Stimulated activated CD4-positive, alpha-beta T cell treated with anti-CD3 and anti-CD28 coated beads, Interleukin-1b, Interleukin-23, amount 100 ng/mL, for 24 hours (primary cell): ENCODE measurements at places on chromosomes 5 and 9.

DNA sequence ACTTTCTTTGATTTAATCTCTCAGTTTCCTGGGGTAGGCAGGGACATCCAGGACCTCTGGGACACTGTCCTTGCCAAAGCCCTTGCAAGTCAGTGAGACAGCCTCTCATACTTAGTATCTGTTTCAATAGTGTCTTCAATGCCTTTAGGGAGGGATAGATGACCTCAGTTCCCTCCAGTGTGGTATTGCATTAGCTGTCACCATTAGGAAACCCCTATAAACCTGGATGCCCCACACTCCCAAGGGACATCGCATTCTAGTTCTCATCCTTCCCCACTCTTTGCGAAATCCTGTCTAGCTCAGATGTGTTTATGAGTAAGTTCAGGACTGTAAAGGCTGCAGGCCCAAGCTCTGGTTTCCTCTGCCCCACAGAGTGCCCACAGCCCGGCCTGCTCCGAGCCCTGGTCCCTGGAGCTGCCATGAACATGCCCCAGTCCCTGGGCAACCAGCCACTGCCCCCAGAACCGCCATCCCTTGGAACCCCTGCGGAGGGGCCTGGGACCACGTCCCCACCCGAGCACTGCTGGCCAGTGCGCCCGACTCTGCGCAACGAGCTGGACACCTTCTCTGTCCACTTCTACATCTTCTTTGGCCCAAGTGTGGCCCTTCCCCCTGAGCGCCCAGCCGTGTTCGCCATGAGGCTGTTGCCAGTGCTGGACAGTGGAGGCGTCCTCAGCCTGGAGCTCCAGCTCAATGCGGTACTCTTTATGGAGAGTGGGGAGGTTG is 13.2 kb downstream of the TMEM8B start:
- DNase-seq: no peak

- no peak for DNase-seq
Observed at GRCh38 chr5:68403301-68403700, 187.7 kb downstream of the PIK3R1 start.

- DNase-seq: no peak
Observed at GRCh38 chr5:4584982-4585381, 555.1 kb upstream of the ADAMTS16 start.

DNA sequence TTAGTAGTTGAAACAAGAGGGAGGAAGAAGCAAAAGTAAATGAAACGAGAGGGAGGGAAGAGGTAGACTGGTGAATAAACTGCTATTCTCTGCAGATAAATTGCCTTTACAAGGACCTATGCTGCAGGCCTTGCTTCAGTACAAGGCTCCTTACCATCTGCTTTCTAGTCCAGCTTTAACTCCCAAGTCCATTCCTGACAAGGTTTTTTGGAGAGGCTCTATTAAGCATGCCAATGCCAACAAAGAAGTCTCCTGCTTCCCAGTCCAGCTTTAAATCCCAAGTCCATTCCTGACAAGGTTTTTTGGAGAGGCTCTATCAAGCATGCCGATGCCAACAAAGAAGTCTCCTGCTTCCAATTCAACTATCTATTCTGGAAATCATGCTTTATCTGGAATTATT is 244.9 kb downstream of the GABRB2 start:
- DNase-seq: no peak

- no peak for DNase-seq
Observed at GRCh38 chr5:13660072-13660471, 284.4 kb downstream of the DNAH5 start.

DNA sequence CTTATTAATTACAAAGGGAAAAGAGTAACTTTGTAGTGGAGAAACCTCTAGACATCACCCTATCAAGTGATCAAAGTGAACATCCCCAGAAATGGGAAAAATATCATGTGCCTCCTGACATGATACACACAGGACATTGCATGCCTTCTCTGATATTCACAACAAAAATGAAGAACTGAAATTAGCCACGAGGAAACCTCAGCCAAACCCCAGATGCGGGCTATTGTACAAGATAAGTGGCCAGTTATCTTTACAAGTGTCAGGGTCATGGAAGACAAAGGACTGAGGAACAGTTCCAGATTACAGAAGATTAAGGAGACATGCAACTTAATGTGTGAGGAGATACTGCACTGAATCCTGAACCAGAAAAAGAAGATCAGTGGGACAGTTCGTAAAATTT is 23.8 kb upstream of the NPM1 start:
- DNase-seq: no peak

DNA sequence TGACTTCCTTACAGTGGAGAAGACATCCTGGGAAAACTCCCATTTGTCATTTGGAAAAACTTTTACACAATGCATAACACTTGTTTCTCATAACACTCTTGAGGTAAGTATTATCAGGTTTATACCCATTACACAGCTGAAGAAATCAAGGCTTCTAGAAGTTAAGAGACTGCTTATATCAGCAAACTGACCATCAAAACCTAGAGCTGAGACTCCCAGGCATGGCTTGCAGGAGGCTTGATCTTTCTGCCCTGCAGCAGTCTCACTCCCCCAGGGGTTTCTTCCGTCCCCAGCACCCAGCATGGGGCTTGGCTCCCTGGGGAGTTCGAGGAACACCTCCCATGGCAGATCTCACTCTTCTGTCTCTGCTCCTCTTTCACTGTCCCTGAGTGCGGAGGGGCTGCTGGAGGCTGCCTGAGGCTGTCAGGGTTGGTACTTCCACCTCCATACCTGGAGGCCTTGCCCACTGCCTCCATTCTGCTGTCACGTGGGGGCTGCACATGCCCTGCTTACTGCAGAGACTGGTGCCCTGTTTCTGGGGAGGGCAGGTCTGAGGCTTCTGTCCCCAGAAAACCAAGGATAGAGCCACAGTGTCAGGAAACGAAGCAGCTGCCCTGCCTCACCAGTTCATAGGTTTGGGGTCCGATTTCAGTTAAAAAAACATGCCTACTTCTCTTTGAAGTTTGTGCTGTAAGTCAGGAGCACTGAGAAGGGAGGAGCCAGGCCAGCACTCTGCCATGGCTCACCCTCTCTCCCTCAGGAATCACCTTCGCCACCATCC is 202.5 kb downstream of the PAX5 start:
- no peak for DNase-seq

DNA sequence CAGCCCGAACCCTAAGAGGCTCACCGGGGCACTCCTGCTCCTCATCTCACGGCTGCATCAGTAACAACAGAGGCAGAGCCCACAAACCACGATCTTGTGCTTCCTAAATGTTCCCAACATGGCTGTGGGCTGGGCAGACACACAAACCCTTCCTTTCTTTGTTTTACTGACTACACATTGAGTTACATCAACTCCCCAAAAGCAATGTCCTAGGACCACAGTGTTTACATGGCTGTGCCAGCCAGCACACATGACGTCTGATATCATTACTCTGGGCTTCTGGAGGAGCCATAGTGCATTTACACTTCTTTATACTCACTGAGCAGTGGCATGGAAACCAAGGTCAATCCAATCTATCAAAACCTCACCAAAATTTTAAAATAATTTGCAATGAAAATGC is 101.4 kb downstream of the LHFPL2 start:
- no peak for DNase-seq

- no peak for DNase-seq
Observed at GRCh38 chr5:75538211-75538610, 26.5 kb downstream of the POLK start.

- DNase-seq: no peak
Observed at GRCh38 chr5:61951295-61951694, 354.7 kb upstream of the KIF2A start.
